Activated naive CD4-positive, alpha-beta T cell (primary cell): ENCODE measurements at places on chromosomes 6 and 20.

GRCh38 chr6:135624402-135625295 is 127.1 kb upstream of the AHI1 start:
- DNase-seq = no peak

DNA sequence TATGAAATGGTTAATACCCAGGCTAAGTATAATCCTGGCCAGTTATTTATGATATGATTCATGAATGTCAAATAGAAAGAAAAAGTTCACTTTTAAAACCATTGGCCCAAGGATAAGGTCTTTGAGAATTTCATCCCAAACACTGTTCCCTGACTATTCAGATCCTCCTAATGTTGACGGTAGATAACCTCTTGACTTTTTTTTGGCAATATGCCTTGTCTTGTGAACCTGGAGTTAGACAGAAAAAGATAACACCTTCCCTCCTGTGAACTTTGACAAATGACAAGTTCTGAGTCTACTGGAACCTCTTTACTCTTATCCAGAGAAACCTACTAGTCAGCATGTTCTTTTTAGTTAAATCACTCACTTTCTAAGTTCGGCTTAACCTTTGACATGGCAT is 166.8 kb upstream of the PREP start:
- no peak for DNase-seq

DNA sequence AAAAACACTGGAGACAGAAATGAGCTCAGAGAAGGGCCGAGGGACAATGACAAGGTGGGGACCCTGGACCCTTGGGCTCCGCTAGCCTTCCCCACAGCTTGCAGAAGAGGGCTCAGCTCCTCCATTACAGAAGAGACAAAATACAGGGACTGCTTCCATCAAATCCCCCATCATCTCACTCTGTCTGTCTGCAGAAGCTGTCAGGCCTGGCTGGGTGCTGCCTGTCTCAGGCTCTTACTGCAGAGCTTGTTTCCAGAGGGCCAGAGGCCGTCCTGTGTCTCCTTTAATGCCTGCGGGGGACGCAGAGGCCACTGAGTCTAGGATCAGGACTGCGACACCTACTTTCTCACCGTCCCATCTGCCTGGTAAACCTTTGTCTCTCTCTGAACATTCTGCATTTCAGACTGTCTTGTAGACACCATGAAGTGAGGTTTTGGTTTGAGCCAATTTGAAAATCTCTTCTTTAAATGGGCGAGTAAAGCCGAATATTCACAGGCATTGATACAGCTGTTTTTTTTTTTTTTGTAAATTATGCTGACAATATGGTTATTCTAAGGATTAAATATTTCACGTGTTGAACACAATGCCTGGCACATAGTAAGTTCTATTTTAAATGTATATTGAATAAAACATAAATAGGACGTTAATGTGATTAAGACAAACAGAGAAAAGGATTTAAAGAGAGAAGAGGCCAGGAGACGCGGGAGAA is 28.3 kb downstream of the RNASET2 start:
- no peak for DNase-seq

DNA sequence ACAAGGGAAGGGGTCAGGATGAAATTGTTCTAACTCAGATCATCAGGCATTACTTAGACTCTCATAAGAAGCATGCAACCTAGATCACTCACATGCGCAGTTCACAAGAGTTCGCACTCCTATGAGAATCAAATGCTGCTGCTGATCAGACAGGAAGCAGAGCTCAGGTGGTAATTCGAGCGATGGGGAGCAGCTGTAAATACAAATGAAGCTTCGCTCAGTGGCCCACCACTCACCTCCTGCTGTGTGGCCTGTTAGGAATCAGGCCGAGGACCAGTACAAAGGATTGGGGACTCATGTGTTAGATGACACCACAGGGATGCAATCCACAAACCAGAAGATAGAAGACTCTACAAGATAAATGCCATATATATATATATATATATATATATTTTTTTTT is 31.5 kb upstream of the TOP1 start:
- DNase-seq = no peak

- no peak for DNase-seq
Measured at GRCh38 chr6:6696867-6697531, 108.5 kb downstream of the LY86 start.

DNA sequence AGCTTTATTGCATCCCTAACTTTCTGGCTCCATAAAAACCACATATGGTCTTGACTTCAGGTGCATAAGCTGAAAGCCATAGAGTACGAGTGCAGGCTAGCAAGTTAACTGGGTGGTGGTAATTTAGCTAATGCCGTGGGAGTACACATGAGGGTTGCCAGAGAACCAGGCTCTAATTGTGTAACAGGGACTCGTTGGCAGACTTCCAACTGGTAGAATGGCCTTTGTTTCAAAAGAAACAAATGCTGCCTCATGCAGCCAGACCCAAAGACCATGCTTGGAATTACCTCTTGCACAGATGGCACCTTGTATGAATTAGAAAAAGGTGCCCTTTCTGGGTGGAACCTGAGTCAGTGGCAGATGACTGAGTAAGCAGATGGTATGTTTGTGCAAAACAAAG is 73.2 kb downstream of the LY86 start:
- DNase-seq = no peak

GRCh38 chr20:840858-841567 is 7.5 kb downstream of the FAM110A start:
- no peak for DNase-seq

DNA sequence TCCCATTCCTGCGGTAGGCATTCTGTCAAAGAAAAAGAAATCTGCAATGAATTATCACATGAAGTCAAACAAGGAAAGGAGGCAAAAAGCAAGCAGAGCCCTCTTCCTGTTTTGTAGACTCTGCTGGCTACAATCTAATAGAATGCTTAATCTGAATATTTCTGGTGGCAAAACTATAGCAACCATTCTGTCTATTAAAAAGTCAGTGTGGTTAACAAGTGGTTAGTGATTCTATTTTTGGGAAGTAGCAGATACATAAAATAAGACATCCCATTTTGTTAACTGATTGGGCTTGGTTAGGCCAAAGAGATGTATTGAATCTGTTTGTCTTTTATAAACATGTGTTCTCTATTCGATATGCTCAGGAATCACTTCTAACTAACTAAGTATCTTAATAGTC is 442.3 kb downstream of the CDC5L start:
- DNase-seq = no peak

DNA sequence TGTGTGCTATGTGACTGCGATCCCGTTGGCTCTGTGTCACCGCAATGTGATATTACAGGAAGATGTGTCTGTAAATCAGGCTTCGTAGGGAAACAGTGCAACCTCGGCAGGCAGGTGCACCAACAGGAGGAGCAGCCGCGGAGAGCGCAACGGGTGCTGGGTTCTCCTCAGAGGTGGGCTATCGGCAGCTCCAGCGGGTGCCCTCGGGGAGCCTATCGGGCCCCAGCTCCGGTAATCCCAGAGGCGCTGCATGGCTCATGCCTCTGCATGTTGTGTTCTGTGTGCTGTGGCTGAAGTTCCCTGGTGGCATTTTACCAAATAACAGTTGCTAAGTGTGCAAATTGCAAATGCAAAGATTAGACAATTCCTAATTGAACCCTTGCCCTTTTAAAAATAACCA is 409.9 kb downstream of the LAMA2 start:
- no peak for DNase-seq

DNA sequence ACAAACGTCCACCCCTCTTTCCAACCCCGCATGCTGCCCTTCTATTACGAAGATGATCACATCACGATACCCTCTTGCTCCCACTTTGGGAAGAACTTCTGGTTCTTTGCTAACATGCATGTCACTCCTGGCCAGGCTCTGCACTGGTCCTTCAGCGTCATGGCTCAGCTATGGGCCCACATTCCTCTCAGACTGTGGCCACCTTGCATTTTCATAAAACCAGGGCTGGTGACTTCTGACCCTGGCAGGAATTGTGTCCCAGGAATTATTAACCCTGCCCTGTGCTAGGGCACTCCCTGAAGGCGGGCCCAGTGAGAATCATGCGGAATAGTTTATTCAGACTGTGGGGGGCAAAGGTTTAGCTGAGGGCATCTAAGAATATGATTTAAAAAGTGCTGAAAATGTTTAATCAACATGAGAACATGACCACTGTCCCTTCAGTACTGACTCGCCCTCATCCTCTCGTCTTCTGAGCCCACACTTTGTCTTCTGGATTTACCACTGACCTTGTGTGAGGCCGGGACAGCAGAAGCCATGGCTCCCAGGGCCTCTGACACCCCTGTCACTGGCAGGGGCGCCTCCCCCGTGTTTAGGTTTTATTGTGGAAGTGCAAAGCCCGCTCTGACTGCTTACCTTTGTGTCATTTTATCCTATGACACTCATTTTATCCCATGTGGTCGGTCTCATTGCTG is 38.1 kb upstream of the THBS2 start:
- DNase-seq = no peak

GRCh38 chr20:20413810-20414281 is 45.9 kb downstream of the INSM1 start:
- no peak for DNase-seq

- no peak for DNase-seq
Measured at GRCh38 chr6:163369141-163369540, 45.4 kb upstream of the QKI start.

DNA sequence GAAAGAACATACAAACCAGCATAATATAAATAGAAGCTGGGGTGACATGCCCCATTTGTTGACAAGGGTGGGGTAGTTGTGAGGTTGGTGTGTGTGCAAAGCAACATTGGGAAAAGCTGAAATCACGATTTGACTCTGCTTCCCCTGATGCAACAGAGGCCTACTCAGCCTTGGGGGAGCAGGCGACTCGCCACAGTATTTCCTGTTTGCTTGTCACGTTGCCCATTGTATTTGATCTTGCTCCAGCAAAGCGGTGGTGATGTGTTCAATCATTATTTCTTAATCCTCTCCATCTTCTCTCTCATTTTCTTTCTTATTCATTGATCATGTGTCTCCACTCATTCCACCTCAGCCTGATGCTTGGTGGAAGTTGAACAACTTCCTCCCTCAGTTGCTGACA is 165.8 kb upstream of the CITED2 start:
- DNase-seq = no peak

GRCh38 chr20:24483435-24484080 is 14.1 kb downstream of the SYNDIG1 start:
- DNase-seq = no peak

GRCh38 chr6:38625217-38625616 is 14.5 kb downstream of the BTBD9 start:
- DNase-seq = no peak

- no peak for DNase-seq
Measured at GRCh38 chr6:163806755-163807499, 392.4 kb downstream of the QKI start.

DNA sequence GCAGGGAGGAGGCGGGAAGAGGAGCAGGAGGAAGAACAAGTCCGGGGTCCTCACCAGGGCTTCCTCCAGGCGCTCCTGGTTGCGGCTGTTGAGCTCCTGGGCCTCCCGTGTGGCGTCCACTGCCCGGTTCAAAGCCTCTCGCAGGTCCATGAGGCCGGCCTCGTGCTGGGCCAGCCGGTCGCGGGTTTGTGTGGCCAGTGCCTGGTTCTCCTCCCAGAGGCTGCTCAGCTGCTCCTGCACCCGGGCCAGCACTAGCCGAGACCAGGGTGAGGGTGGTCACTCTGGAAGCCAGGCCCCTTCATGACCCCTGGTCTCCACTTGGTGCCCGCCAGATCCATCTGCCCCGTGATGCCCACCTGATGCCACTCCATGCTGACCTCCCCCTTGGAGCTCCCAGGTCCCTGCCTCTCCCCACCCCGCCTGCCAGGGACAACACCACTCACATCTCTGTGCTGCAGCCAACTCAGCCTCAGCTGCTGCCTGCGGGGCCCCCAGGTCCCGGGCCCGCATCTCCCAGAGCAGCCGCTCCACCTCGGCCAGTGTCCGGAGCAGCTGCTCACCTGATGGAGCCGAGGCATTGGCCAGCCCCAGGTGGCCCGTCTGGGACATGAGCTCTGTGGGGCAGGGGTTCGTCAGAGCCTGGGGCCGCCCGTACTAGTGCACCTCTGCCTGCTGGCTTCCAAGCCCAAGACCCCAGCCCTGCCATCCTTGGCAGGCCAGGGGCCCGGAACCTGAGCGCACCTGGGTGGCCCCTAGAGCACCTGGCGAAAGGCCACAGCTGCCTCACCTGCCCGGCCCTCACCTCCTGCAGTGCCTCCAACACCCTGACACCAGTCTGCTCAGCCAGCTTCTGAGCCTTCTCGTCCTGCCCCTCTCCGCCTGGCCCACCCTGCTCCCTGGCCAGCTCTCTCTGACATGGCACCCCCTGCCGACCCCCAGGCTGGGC is 15.9 kb downstream of the ADRM1 start:
- no peak for DNase-seq

DNA sequence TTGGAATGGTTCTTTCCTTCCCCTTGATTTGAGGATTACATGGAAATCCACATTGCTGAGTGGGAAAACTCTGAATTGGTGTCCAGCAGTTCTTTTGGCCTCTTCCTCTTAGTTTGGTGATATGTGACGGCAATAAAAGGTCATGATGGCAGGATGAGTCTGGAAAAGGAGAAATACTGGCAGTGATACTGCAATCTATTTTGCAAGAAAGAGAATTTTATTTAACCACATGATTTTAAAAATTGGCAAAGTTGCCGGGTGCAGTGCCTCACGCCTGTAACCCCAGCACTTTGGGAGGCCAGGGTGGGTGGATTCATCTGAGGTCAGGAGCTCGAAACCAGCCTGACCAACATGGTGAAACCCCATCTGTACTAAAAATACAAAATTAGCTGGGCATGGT is 73.1 kb downstream of the ADTRP start:
- no peak for DNase-seq

GRCh38 chr6:43007126-43007525 is 6.6 kb downstream of the MEA1 start:
- DNase-seq = no peak
